Activated naive CD4-positive, alpha-beta T cell treated with anti-CD3 and anti-CD28 coated beads, Interleukin-2, amount 50 U/mL, for 72 hours (primary cell): ENCODE measurements at places on chromosomes 11 and 22. TPM values are rescaled to one million over a fixed set of nuclear protein-coding genes. Genes with fewer than 3 reads are reported as not detected.

- no peak for DNase-seq
These were observed 94.3 kb upstream of the ARHGAP42 start for GRCh38 chr11:100592619-100593260.

GRCh38 chr11:2742201-2742600 is 42.4 kb upstream of the KCNQ1OT1 start:
- no peak for DNase-seq

GRCh38 chr11:132962041-132962440 is 570.3 kb downstream of the OPCML start:
- no peak for DNase-seq

GRCh38 chr11:32118025-32118974 is 27.4 kb downstream of the RCN1 start:
- no peak for DNase-seq

- DNase-seq: no peak
These were observed 61.1 kb downstream of the DEPDC5 start for GRCh38 chr22:31814942-31815341.

DNA sequence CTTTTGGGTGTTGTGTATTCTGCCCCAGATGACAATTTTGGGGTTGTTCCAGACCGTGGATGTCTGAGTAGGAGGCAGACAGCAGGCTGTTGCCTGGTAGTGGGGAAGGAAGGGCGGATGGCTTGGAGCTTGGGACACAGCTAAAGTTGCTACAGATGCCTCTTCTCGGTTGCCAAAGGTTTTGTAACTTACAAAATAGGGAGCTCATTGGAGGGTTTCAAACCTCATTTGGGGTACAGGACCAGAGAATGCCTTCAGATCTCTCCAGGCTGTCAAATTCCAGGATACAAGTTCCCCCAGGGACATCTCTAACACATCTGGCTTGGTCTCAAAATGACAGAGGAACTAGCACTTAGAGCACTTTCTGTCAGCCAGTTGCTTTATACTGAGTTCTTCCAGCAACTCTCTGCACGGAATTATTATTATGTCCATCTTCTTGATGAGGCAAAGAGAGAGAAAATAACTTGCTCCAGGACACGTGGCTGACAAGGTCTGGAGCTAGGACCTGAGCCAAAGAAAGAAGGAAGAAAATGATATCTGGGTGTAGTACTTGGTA is 56.0 kb downstream of the SLC1A2 start:
- DNase-seq: no peak

DNA sequence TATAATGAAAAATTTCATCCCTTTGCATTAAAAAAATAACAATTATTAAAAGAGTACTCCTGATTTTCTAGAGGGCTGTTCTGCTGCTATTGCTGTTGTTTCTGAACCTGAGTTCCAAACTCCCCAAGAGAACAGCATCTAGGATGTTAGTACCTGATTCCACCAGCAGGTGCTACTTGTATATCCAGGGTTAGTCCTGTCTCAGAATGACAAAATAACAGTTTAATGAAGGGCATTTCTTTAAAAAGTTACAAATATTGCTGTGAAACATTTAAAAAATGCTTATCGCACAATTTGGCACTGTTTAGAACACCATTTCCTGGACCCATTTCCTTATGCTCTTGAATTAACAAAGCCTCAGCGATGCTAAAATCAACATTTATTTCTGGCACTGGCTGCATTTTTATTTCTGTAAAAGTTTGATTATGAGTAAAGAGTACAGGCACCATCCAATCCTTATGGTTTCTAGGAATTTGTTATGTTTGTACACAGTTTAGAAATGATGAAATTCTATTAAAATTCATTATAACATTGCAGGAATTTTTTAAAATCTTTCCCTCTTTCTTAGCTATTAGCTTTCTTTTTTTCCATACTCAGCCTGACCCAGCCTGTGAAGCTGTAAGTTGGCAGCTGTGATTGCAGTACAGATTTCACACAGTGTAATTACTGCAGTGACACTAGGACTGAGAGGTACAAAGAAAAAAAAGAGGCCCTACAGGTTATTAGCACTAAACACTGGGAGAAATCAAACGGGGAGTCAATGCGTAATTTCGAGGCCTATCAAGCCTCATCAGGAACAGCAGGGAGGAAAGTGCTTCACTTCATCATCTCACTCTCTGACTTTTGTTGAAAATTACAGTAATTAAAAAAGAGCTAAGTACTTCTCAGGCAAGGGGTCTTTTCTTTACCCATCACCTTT is 208.8 kb downstream of the DCDC1 start:
- DNase-seq: no peak

GRCh38 chr22:48368975-48369525 is 1458.6 kb downstream of the BRD1 start:
- no peak for DNase-seq

GRCh38 chr11:114257621-114258558 is 38.3 kb upstream of the NNMT start:
- no peak for DNase-seq

DNA sequence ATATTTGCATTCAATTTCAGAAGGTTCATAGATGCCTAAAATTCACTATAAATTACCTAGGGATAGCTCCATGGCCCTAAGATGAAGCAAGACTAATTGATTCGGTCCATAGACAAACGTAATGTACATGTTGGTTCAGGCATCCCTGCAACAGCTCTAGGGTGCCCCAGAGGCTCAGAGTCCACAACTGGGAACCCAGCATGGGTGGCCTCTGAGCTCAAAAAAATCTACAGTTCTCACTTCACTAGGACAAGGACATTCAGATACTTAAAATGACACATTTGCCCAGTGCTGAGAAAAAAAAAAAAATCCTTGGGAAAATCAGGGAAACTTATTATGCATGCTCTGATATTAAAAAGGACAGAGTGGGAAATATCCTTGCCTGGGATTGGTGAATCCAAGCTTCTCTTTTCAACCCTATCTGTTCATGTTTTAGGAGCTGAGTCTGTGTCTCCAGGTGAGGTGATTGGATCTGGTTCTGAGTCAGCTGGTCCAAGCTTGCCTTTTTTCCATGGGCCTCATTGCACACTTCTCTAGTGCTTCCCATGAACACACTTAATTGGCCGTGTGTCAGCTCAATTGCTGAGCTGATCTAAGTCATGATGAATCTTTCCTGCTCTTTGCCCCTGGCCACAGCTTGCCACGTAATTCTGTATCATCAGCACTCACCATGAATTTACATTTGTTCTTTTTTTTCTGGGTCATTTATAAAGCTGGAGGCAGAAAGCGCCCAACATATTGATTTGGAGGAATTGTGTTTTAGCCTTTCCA is 116.3 kb upstream of the RCN1 start:
- no peak for DNase-seq

- no peak for DNase-seq
These were observed 2.0 kb downstream of the CFL1 start for GRCh38 chr11:65855927-65856363.

GRCh38 chr11:11309906-11310305 is 43.1 kb downstream of the CSNK2A3 start:
- no peak for DNase-seq

- no peak for DNase-seq
These were observed 28.7 kb upstream of the WT1 start for GRCh38 chr11:32464078-32464477.

DNA sequence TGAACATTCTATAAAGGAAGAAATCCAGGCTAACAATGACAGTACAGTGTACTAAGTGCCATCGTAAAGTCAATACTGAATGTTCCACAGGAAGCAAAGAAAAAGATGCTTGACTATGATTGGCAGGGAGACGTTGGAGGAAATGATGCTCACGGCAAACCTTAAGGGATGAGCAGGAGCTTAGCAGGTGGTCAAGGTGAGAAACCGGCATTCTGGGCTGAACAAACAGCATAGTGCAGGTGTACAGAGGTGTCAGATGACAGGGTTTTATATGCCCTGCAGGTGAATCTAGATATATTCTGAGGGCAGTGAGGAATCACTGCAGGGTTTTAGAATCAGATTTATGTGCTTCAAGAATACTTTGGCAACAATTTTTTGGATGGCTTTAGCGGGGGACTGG is 85.3 kb upstream of the HEPHL1 start:
- DNase-seq: no peak

DNA sequence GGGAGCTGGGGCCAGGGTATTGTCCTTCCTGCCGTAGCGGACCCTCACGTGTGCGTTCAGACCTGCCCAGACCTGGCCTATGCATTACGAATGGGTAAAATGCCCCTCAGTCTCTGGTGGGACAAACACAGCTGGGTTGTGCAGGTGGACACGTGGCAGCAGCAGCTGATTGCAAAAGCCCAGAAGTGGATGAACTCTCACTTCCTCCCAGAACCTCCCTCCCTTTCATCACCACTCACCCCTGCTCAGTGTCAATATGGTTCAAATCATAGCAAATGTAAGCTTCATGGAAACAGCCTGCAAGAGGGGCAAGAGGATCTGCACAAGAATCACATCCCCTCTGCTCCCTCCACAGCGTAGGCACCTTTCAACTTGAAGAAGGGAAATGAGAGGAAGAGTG is 352.1 kb downstream of the OPCML start:
- DNase-seq: no peak

GRCh38 chr22:48576333-48577013 is 1251.2 kb downstream of the BRD1 start:
- no peak for DNase-seq

DNA sequence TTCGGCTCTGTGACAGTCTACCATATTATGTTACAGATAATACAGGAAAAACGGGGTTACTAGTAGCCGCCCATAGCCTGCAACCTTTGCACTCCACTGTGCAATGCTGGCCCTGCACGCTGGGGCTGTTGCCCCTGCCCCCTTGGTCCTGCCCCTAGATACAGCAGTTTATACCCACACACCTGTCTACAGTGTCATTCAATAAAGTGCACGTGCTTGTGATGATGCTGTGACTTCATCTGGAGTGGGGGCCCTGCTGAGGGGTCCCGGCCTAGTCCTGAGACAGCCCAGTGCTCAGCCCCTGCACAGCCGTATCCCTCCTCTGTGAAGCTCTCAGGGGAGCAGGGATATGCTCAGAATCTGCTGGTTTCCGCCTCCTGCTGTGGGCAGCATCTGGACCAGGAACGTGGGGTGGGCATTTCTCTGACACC is 1.2 kb downstream of the IFITM1 start:
- DNase-seq: no peak

DNA sequence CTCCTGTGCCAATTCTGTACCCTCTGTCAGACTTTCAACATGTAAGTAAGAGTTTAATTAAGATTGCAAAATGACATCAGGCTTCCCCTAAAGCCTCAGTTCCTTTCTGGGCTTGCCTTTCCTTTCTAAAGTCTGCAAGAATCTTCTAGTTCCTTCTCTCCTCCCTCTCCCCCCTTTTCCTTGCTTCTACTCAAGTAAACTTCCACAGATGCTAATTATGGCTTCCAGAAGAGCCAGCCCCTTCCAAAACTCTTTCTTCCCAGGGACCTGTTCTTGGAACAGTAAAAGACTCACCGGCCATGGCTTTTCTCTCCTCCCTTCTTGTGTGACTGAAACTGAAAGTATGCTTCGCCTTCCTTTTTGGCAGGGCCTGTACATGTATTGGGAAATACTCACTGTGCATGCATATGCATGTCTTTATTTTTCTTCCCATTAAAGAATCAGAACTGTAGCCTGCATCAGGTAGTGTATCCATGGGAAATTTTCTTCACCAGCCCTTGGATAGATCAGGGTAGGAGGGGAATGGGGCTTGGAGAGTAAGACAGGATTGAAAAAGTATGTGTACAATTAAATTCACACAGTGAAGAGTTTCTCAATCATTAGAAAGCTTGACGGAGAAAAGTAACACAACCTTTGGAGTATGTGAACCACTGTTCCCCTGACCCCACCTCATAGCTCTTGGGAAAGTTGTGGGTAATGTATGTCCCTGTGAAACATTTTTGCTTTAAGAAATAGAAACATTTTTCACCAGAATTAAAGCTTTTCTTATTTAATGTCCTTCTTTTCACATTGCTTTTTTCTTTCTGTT is at the start of gene CASP1:
CASP1 (minus strand) TSS at position 332 of the 808 bp plus-strand sequence; CDS start at position 301, 31 bp downstream.
- DNase-seq: peak; percentile 27

DNA sequence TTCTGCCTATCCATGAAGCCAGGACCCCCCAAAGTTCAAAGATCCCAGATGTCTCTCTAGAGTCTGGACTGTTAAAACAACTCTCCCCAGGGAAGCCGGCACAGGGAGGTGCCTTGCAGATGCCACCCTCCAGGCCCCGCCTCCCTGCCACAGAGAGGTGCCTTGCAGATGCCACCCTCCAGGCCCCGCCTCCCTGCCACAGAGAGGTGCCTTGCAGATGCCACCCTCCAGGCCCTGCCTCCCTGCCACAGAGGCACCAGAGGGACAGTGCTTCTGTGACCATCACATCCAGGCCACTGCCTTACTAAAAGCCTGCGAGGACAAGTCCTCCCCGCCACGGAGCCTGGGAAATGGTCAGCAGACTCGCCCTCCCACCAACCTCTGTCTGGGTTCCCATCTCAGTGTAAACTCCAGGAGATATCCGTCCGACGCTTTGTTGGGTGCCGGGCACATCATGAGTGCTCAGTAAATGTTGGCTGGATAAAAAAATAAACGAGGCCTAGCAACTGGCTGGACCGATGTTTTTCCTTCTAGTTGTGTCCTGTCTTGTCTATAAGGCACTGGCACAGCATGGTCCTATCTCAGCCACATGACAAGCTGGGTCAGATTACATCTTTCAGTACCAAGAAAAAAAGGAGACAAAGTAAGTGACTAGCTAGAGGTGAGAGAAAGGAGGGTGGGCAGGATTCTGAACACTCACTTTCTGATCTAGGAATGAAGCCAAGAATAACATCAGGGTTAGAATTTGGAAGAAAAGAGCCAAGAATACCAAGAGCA is 91.2 kb upstream of the CSNK2A3 start:
- DNase-seq: no peak

DNA sequence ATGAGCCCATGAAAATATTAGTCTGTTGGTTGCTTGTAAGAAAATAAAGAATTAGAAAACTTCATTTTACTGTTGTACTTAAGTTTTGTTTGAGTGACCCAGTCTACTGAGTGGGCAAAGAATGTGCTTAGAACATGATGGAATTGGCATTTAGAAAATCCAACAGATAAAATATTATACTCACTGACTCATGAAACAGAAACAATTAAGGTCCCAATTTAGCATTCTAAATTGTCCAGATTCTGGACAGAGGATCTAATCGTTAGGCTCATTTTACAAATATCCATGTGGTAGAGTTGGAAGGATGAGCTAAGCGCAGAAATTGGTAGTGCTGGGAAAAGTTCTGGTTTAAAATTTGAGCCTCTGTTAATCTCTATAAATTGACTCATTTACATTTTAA is 45.4 kb downstream of the METTL15 start:
- DNase-seq: no peak

The MS4A6A gene
- not detected for total RNA-seq

The GNAZ gene
- 0.39 TPM for total RNA-seq

The SLC1A2 gene
- total RNA-seq: not detected

The OR10A6 gene
- not detected for total RNA-seq

The IGLL1 gene
- total RNA-seq: not detected

The SCGB1A1 gene
- total RNA-seq: not detected

The RCOR2 gene
- 0.99 TPM for total RNA-seq
